Suprapubic skin (tissue), 4 donors: ENCODE measurements at places on chromosomes 4 and X. TPM values are rescaled to one million over a fixed set of nuclear protein-coding genes. Genes with fewer than 3 reads are reported as not detected.

DNA sequence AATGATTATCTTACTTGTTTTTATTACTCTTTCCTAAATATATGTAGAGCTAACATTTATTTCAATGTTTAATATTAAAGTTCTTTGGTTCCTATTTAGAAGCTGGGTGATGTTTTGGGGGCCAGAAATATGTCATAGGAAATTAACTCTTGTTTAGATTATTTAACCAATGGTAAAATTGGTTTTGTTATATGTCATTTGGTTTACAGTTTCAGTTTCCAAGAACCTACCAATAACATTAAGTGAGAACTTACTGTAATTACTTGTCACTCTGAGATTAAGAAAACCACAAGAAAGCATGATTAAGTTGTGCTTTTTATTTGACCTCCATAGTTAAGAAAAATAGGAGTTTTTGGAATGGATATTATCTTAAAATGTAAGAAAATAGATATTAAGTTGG, 121.2 kb downstream of the NDST3 start:
- H3K27me3 ChIP-seq, result no peaks in the 10 kb centered on the region
- H3K36me3 ChIP-seq, result no peaks in the 10 kb centered on the region
- DNase-seq, result no peak
- no peak overlapping the region for H3K27ac ChIP-seq
- no peak overlapping the region for H3K4me3 ChIP-seq
- H3K4me1 ChIP-seq, result no peaks in the 10 kb centered on the region

GRCh38 chr4:156109943-156110900, 156.6 kb upstream of the CTSO start:
- DNase-seq, result no peak
- peaks cover 25% of the 10 kb centered on the region for H3K4me1 ChIP-seq
- peak overlapping the region; percentile 17 for H3K27ac ChIP-seq
- no peak overlapping the region for H3K4me3 ChIP-seq
- H3K36me3 ChIP-seq, result no peaks in the 10 kb centered on the region
- no peaks in the 10 kb centered on the region for H3K27me3 ChIP-seq

DNA sequence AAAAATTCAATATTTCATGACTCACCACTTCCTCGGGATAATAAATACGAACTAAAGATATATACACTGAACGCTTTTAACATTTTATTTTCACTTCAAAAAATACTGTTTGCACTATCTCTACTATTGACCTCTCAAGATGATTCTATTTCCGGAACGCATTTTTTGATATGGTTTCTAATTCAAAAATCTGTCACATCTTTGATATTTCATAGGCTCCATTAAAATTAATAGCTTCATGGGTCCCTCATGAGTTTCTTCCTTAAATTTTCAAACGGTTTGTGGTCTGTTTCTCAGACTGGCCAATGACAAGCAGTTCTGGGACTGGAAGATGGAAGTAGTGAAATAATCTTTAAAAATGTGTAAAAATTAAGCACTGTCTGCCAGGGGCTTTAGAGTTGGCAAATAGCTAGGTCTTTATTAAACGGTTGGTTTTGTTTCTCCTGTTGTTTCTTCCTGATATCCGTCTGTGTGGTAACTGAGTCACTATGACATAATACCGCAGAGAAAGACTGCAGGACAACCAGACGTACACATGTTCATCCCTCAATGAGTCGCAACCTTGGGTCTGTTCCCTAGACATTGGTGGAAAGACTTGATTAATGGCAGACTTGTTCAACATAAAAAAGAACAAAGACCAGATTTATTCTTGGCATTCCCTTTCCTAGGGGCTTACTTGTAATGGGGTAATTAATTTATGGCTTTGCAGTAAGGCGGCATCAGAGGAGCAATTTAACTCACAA, 133.8 kb downstream of the PALLD start:
- H3K36me3 ChIP-seq, result no peaks in the 10 kb centered on the region
- H3K27me3 ChIP-seq, result no peaks in the 10 kb centered on the region
- no peak for DNase-seq
- peak overlapping the region; percentile 56 for H3K4me3 ChIP-seq
- peak overlapping the region; percentile 64 for H3K27ac ChIP-seq

DNA sequence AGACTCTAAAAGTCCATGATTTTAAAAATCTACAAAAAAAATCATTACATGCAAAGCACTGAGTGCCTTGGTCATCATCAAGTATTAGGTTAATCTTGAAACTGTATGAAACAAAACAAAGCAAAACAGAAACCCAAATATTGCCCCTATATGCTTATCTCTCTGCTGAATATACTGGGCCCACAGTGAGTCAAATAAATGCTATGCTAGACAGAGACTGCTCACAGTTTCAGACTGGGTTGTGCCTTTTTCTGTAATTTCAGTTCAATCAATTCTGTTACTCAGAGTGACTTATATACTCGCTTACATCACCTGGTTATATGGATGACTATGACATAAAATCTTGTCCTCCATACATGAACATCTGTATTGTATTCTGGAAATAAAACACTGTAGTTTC, 257.1 kb upstream of the ACTRT1 start:
- H3K4me1 ChIP-seq, result no peaks in the 10 kb centered on the region
- DNase-seq, result no peak
- H3K27me3 ChIP-seq, result no peaks in the 10 kb centered on the region
- no peaks in the 10 kb centered on the region for H3K36me3 ChIP-seq
- H3K4me3 ChIP-seq, result no peak overlapping the region
- H3K27ac ChIP-seq, result no peak overlapping the region

GRCh38 chr4:111213531-111213930, 590.7 kb upstream of the PITX2 start:
- no peak overlapping the region for H3K4me3 ChIP-seq
- no peaks in the 10 kb centered on the region for H3K36me3 ChIP-seq
- H3K4me1 ChIP-seq, result no peaks in the 10 kb centered on the region
- H3K27ac ChIP-seq, result no peak overlapping the region
- H3K27me3 ChIP-seq, result no peaks in the 10 kb centered on the region

DNA sequence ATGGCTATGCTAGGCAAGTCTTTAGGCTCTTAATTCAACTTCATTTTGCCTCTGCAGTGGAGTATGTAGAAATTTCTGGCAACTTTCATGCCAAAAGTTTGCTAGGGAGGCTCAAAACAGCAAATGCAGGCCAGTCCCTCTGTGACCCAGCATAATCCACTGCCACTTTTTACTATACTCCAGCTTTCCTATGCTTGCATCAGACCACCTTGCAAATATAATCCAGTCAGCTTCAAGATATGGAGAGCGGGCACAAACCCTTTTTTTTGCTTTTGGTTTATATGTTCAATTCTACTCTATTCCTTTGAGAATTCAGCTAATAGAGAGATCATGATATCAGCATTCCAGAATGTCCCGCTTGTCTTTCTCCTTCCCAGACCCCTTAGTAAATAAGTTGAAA, 192.0 kb upstream of the PABPC4L start:
- no peak overlapping the region for H3K27ac ChIP-seq
- no peak for DNase-seq
- no peaks in the 10 kb centered on the region for H3K4me1 ChIP-seq
- H3K27me3 ChIP-seq, result no peaks in the 10 kb centered on the region
- H3K36me3 ChIP-seq, result no peaks in the 10 kb centered on the region

DNA sequence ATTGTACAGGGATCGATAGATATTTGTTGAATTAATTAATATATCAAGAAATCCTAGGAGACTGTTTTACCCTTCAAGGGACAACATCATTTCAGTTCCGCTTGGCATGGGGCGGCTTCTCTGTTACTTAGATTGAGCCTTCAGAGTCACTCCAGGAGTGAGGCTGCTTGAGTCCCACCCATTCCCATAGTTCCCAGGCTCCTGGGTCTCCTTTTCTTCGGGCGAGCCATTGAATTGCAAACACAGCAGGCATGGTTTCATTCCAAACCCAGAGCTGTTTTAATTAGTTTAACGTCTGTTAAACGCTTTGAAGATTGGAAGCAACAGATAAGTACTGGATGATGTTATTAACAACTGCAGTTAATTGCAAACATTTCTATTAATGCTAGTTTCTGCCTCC, 571 bp upstream of the EDA start:
- H3K27me3 ChIP-seq, result no peaks in the 10 kb centered on the region
- H3K27ac ChIP-seq, result no peak overlapping the region
- H3K36me3 ChIP-seq, result no peaks in the 10 kb centered on the region
- peak; percentile 58 for DNase-seq
- peak overlapping the region; percentile 68 for H3K4me3 ChIP-seq

DNA sequence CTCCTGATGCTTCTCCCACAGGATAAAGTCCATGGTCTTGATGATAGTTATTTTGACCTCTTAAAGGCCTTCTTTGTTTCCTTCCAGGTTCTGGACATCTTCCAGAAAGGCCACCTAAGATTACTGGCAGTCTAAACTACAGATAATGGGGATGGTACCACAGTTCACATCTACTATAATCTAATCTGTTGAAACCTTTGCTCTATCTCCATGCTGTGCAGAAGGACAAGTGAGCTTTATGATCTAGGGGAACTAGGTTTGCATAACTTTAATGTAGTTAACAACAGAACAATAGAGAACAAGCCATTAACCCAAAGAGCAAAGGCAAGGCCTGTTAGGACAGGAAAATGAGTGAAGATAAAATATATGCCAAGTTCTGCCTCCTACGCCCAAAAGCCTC, 103.9 kb upstream of the KLHL13 start:
- H3K4me1 ChIP-seq, result no peaks in the 10 kb centered on the region
- H3K4me3 ChIP-seq, result no peak overlapping the region
- DNase-seq, result no peak
- no peaks in the 10 kb centered on the region for H3K27me3 ChIP-seq
- no peaks in the 10 kb centered on the region for H3K36me3 ChIP-seq
- no peak overlapping the region for H3K27ac ChIP-seq

DNA sequence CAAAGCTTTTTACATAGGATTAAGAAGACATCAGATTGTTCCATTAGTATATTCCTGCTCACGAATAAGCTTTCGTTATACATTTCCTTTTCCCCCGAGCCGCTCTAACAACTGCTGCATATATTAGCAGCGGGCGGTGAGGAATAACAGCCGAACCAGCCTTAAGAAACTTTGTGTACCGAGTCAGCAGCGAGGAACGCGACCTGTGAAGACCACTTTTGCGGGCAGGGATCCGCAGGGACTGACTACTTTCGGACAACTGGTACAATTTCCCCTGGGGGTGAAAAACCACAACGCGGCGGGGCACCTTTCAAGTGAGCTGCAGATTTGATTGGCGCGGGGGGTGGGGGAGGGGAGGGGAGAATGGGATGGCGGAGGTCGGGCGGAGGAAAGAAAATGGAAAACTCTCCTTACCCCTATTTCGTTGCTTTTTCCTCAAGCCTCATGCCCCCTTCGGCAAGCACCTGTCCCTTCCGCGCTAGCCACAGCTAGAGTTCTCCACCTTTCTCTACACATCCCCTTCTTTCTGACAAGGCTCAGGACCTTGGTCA, 5.9 kb upstream of the PITX2 start:
- no peak for DNase-seq
- no peak overlapping the region for H3K27ac ChIP-seq
- peaks cover 99% of the 10 kb centered on the region for H3K27me3 ChIP-seq

DNA sequence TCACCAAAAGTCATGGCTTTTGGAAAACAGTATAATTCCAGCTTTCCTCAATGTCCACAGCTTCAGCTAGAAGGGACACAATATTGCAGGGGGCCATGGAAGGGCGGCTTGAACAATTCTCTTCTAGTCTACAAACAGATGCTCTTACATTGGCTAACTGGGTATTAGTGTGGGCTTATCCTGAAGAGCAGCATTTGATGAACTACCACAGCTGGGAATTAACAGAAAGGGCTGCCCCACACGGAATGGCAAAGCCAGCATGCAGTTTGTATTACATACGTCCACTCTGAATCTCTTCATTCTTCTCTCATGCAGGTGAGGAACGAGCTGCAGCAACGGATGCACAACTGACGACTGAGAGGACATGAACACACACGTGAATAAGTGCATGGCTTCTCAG, 13.0 kb upstream of the PDCL2 start:
- H3K27ac ChIP-seq, result no peak overlapping the region
- DNase-seq, result no peak
- no peaks in the 10 kb centered on the region for H3K27me3 ChIP-seq
- no peak overlapping the region for H3K4me3 ChIP-seq
- H3K4me1 ChIP-seq, result peaks cover 6% of the 10 kb centered on the region

DNA sequence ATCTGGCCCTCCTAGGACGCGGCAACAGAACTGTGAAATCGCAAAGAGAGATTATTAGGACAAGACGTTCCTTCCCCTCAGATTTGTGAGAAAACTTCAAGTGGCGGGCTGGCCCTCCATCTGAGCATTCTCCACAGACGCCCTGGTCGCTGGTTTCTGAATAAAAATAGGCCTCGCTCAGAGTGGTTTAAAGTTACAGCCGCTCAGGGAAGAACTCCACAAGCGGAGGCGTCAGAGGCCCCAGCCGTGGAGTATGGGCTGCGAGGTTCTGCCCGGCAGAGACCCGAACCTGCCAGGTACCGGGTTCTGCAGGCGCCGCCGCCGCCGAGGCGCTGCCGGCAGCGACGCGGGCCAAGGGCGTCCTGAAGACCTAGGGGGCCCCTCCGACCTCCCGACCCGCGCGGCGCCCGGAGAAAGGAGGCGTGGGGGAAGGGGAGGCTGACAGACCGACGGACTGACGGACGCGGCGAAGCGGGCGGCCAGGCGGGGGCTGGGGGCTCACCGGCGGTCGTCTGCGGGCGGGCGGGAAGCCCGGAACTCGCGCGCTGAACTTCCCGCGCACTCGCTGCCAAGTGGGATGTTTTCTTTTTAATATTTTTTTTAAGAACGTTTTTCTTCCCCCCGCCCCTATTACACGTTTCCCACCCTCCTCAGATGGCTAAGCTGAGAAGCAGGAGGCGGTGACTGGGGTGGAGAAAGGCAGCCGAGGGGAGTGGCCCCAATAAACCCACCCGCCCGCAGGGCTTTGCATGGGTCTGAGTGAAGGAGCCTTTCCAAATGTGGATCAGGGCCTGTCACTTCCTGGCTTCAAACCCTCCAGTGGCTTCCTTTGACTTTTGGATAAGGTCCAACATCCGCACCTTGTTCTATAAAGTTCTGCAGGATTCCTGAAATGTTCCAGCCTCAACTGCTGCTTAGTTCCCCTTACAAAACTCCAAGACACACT, at the start of gene PABPC4L:
Gene PABPC4L, minus strand, starts transcription at position 574 of the 946 bp plus-strand sequence. CDS start 770 bp downstream, outside the sequence.
- no peaks in the 10 kb centered on the region for H3K27me3 ChIP-seq
- no peak for DNase-seq
- peak within 1 kb of the TSS; percentile 55 for H3K27ac ChIP-seq
- peak within 1 kb of the TSS; percentile 65 for H3K4me3 ChIP-seq

DNA sequence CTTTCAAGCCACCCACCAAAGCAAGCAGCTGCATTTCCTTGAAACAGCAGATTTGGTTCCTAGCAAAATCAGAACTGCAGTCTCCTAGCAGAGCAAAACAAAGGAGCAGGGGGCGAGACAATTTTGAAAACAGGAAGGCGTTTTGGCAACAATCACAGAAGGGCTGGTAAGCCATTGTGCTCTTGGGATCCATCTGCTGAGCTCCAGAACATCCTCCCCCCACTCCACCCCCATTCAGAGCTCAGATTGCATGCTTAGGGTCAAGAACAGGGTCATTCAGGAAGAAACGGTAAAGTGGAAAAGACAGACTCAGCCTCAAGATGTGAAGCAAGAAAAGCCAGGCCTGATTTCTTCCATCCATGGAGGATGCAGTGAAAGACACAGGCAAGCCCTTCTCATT, 7.6 kb upstream of the PCDH19 start:
- H3K27me3 ChIP-seq, result peaks cover under 1% of the 10 kb centered on the region
- H3K4me1 ChIP-seq, result no peaks in the 10 kb centered on the region
- no peak for DNase-seq
- H3K27ac ChIP-seq, result no peak overlapping the region

- no peak overlapping the region for H3K4me3 ChIP-seq
- no peaks in the 10 kb centered on the region for H3K36me3 ChIP-seq
- DNase-seq, result no peak
- no peak overlapping the region for H3K27ac ChIP-seq
These were observed 84.7 kb downstream of the OTC start for GRCh38 chrX:38437093-38437492.

GRCh38 chrX:110414273-110414672, 55.6 kb downstream of the RTL9 start:
- no peaks in the 10 kb centered on the region for H3K36me3 ChIP-seq
- no peak overlapping the region for H3K4me3 ChIP-seq
- DNase-seq, result no peak

Gene ADAM29
- total RNA-seq, result not detected

Gene EDA
- total RNA-seq, result 5.6 TPM

Gene USP17L11
- not detected for total RNA-seq

Gene CLRN2
- total RNA-seq, result not detected

Gene SLC26A1
- total RNA-seq, result not detected
